ENCODE measurements at places on chromosomes 6 and 20.
A peak's percentile ranks its signal among the peaks of the same experiment; 100 is the strongest.

DNA sequence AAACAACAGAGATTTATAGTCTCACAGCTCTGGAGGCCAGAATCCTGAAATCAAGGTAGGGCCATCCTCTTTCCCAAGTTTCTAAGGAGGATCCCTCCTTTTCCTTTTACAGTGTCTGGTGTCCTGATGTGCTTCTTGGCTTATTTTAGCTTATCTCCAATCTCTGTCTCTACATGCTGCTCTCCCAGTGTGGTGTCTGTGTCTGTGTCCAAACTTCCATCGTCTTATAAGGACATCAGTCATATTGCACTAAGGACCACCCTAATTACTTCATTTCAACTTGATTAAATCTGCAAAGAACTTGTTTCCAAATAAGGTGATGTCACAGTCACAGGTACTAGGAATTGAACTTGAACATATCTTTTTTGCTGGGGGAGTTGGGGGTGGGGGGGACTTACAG, 529.6 kb downstream of the DHX35 start:
- no peak for DNase-seq

GRCh38 chr20:23419995-23420901, 1.0 kb downstream of the NAPB start:
- peak; percentile 26 for DNase-seq

- no peak for DNase-seq
Observed at GRCh38 chr6:136749359-136749997, 42.8 kb downstream of the MAP3K5 start.

- no peak for DNase-seq
Observed at GRCh38 chr6:2403546-2403945, 158.1 kb upstream of the GMDS start.

GRCh38 chr6:143221698-143222097, 161.0 kb downstream of the AIG1 start:
- DNase-seq: no peak

- no peak for DNase-seq
Observed at GRCh38 chr6:75300531-75300855, 15.9 kb upstream of the TMEM30A start.

GRCh38 chr6:140744659-140745320, 1370.3 kb upstream of the CITED2 start:
- no peak for DNase-seq

DNA sequence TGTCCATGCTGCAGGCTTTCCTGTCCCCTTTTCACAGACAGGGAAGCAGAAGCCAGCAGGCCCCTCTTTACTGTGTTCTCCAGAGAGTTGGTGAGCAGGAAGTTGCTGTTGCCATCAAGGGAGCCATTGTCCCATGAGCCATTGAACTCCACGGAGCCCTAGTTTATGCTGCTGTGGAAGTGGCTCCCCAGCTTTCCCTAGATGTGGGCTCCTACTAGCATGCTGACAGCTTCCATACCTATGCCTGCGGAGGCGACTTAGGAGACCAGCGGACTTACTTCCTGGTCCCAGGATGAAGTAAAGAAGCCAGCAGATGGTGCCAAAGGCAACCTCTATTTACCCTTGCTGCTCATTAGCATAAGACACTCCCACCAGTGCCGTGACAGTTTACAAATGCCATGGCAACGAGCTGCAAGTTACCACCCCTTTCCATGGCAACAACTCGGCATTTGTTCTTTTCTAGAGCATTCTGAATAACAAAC, 30.8 kb upstream of the FKBP1A start:
- no peak for DNase-seq

DNA sequence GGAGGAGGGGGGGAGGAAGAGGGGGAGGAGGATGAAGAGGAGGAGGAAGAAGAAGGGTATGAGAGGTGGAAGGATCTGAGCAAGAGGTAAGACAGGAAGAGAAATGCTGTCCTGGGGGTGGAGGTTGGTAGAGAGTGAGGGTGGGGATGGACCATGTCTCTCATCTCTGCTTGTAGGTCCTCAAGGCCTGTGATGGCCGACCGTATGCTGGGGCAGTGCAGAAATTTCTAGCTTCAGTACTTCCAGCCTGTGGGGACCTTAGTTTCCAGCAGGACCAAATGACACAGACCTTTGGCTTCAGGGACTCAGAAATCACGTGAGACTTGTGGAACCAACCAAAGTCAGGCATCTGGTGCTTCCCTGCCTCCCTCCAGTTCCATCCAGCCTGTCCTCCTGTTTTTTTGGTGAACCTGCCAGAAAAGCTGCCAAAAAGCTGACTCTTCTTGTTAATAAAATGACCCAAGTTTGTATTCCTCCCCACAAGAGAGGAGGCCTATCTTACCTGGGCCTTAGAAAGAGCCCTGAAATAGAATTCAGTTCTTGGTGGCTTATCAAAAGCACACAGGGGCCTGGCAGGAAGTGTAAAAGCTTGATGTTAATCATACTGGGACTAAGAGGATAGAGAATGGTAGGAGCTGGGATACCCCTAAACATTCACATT, 2.5 kb upstream of the C4A start:
- no peak for DNase-seq

DNA sequence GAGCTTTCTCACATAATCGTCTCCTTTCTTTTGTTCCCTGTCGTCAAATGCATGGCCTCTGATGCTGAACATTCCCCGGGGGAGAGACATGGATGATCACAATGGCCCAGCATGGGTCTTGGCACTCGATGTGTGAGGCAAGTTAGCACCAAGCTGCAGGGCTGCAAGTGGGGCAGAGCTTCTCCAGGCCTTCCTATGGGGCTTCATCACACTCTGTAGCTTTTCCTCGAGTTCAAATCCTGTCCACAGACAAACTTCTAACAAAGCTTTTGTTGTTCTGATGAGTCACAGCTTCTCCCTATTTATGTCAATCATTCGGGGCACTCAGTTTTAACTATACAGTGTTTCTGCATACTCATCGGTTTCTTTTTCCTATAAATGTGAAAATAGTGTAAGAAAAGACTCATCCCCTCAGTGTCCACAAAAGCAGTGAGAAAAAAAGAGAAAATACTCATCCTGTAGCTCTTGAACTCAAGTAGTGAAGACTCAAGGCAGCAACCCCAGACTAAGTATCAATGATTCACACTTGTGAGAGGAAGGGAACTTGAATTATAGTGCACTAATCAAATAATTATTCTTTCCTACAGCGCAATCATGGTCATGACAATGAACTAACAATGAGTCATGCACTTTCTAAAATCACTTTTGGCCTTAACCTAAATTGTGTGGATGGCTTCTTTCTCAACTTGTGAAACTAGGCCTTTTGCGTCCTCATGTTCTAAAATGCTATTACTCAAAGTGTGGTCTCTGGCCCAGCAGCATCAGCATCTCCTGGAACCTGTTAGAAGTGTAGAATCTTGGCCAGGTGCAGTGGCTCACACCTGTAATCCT, 68.4 kb upstream of the NOX3 start:
- no peak for DNase-seq

GRCh38 chr6:112372226-112372806, 25.2 kb downstream of the RFPL4B start:
- no peak for DNase-seq

- no peak for DNase-seq
Observed at GRCh38 chr6:45714006-45714730, 301.5 kb downstream of the CLIC5 start.

- DNase-seq: no peak
Observed at GRCh38 chr6:336159-337114, 44.1 kb downstream of the DUSP22 start.

DNA sequence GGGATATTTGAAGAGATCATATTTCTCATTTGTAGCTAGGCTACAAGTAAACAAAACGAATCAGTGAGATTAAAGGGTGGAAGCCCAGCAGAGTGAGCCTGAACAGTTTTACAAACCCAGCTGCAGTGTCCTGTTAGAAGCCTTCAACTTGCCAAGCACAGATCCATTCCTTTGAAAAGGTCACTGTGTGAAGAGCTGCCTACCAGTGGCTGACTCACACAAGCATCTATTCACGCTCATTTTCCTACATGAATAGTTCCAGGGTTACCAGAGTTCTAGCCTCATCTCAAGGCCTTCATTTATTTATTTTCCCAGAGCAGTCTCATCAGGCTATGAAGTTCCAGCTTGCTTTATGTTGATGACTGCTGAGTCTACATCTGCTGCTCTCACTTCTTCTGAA, 25.7 kb upstream of the MLIP start:
- no peak for DNase-seq

DNA sequence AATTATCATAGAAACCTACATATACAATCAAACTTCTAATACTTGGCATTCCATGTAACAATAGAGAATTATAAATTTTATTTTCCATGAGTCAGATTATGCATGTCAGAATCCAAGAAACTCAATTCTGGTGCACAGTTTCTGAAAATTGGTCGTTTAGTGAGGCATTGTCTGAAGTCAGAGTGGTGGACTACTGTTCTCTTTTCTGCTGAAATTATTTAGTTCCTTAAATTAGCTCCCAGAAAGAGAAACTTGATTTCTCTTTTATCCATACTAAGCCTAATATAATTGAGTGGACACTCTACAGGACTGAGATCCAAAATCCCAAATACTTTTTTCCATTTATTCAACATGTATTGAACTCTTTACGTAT, 265.5 kb downstream of the ALDH8A1 start:
- DNase-seq: no peak

GRCh38 chr20:46550461-46550860, at the start of gene OCSTAMP:
Gene OCSTAMP (minus strand): TSS chr20:46550654. CDS start chr20:46550560, 94 bp downstream.
- DNase-seq: no peak

GRCh38 chr20:25310268-25310920, 62.5 kb downstream of the PYGB start:
- no peak for DNase-seq

DNA sequence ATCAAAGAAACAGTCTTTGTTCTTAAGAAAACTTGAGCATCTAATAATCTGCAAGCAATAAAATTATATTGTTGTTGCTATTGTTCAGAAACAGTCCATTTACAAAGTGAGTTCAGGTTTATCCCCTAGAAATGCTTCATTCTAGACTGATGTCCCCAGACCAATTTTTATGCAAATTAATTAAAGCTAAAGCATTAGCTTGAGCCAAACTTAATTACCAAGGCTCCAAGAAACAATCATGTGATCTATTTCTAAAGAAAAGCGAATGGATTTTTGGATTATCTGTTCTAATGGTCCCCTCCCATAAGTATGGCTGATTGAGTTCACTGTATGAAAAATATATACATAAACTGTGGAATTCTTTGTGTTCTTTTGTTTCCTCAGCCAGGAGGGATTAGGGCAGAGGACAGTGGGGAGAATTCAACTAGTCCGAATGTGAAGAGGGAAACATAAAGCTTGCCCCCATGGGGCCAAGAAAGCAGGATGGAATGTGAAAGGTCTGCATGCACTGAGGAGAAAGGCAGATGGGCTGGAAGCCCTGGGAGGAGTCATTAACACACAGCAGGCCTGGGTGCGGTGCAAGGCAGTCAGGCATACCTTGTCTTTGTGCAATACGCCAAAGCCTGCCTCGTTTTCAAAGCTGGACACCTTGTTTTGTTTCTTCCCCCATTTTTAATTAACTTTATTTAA, 597.1 kb downstream of the KIF16B start:
- no peak for DNase-seq

DNA sequence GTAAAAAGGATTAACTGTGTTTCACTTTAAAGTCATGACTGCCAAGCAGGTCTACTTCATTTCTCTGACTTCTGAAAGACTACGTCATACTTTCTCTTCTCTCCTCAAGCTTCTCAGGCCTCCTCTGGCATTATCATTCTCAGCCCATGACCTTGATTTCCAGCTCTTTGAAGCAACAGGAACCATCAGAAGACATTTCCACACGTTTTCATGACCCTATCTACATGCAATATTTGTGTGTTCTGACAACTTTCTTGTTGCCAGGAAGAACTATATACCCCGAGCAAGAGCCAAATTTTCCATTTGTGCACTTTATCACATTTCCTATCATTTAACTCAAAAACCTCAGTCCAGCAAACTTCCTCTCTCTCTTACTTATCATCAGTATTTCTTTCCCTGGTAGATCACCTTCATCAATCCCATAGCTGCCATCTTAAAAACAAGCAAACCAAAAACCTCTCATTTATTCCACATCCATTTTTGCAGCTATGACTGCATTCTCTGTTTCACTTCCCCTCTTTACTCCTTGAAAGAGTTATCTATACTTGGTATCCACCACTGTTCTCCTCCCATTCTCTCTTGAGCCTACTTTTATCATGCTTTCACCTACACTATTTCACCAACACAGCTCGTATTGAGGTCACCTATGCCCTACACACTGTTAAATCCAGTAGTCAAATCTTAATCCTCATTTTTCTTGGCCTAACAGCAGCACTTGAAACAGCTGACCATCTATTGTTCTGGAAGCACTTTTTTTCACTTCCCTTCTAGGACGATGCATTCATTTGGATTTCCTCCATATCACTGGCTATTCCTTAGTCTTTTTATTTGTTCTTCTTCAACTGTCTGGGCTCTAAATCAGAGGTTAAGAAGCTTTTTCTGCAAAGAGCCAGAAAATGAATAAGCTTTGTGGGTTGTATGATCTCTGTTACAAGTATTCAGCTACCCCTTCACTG, 47.1 kb downstream of the STX7 start:
- DNase-seq: no peak

- no peak for DNase-seq
Observed at GRCh38 chr6:137884149-137884909, 17.3 kb downstream of the TNFAIP3 start.

- no peak for DNase-seq
Observed at GRCh38 chr6:37657112-37657886, 40.4 kb downstream of the MDGA1 start.

DNA sequence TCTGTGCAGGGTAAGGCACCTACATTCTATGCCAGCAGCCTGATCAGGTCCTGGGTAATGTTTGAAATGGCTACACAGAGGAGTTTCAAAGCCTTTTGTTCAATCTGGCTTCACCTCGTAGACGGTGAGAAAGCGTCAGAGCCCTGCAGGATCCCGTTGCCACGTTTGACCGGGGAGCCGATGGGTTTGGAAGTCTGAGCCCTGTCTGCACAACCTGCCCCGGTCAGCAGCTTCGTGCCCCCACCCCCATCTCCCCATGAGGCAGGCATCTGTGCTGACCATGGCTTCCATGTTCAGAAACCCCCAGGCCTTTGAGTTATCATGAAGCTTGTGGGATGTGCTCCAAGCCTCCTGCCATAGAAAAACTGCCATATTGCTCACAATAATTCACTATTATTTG, 63.9 kb downstream of the PTPN1 start:
- DNase-seq: no peak

- no peak for DNase-seq
Observed at GRCh38 chr6:28269492-28269891, 2.5 kb downstream of the ZSCAN26 start.

GRCh38 chr20:33812152-33812849, 1.2 kb downstream of the CHMP4B start:
- DNase-seq: peak; percentile 10

DNA sequence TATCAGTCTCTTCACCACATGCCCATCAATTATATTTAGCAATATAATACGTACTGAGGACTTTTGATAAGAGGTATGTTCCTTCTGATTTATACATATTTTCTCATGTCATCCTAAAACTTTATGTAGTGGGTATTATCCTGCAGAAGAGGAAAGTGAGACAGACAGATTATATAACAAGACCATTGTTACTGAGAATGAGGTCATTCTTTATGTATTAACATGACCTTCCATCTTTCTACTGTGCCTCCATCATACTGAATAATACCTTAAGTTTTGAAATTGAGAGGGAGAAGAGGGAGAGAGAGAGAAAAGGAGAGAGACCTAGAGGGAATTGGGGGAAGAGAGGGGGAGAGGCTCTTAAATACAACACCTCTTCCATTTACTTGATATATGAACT, 90.9 kb upstream of the CARMIL1 start:
- no peak for DNase-seq
